ENCODE measurements at places on chromosomes 7 and 10.

- peak; percentile 1 for DNase-seq
Measured at GRCh38 chr7:53350241-53350640, 314.8 kb downstream of the POM121L12 start.

GRCh38 chr7:74505471-74506324, 52.0 kb downstream of the GTF2IRD1 start:
- DNase-seq: no peak

GRCh38 chr10:78579995-78580394, 488.8 kb upstream of the ZMIZ1 start:
- DNase-seq: no peak

GRCh38 chr7:2493205-2494164, 17.3 kb upstream of the GRIFIN start:
- no peak for DNase-seq

DNA sequence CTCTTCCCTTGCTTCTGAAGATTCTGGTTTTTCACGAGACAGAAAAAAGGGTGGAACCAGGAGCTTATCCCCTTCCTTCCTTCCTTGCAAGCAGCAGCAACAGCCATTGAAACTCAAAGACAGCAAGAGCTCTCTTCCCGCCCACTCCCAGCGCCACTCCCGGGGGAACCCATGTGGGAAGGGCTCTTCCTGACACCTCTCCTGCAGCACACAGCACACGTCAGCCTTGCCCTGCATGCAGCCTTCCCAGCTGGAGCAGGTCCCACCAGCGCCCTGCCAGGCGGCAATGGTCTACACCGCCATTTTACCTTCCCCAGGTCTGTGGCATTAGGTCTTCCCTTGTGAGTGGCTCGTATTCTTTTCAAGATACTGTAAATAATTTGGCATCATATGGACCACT, 161.8 kb downstream of the MGMT start:
- no peak for DNase-seq

DNA sequence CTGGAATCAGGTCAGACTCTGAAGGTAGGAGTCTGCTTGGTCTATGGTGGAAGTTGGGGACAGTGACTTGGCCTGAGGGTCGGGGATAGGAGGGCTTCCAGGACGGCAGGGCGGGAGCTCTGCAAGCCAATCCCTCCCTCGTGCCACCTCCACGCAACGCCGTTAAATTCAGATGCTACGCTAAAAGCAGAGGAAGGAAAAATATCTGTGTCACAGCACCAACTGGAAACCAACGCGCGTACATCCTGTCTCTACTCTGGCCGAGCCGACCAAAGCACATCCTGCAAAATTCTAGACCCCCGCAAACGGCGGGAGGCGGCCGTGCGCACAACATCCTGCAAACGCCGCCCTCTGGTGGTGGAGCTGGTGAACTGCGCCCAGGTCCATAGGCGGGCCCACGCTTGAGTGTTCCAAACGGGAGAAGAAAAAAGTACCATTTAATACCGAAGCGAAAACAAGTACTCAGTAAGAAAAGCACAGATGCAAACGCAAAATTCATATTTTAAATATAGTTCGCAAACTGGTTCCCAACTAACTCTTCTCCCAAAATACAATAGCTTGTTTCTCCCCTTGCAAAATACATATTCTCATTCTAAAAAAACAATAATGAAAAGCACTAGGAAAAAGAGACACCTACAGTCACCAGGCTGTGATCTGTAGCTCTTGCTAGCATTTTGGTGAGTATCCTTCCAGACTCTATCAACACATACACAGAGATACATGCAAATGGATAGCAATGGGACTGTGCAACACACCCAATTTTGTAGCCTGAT, 45.7 kb upstream of the HSPA12A start:
- DNase-seq: peak; percentile 64

DNA sequence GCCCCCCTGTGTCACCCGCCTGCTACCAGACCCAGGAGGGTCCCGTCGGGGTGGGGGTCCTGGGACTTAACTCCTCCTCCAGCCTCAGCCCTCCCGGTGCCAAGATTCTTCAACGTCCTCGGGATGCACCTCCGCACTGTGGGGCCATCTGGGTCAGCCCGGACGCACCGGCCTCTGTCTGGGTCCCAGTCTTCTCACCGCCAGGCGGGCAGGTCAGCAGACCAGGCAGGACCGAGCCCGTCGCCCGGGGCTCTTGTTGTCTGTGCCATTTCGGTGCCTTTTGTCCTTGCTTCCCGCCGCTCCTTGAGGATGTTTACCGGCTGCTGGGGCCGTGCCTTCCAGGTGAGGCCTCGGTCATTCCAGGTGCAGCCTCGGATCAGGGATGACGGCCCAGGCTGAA, 32.1 kb upstream of the PSMG3 start:
- no peak for DNase-seq

DNA sequence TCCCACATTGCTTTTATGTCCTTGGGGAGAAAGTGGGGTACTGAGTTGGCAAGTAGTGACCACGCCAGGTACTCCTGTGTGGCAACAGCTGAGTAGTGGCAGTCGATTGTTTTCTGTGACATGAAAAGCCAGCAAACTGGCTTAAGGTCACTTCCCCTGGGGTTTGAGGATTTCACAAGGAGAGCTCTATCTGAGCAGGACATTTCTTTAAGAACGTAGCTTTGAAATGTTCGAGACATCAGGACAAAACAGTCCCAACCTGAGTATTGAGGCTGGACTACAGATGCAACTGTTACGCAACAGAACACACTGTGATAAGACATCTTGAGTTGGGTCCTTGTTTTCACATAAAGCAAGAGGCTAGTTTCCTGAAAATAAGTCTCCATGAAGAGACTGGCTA, 146.7 kb upstream of the KLF14 start:
- no peak for DNase-seq

- DNase-seq: no peak
Measured at GRCh38 chr7:98668255-98668654, 51.2 kb downstream of the NPTX2 start.

DNA sequence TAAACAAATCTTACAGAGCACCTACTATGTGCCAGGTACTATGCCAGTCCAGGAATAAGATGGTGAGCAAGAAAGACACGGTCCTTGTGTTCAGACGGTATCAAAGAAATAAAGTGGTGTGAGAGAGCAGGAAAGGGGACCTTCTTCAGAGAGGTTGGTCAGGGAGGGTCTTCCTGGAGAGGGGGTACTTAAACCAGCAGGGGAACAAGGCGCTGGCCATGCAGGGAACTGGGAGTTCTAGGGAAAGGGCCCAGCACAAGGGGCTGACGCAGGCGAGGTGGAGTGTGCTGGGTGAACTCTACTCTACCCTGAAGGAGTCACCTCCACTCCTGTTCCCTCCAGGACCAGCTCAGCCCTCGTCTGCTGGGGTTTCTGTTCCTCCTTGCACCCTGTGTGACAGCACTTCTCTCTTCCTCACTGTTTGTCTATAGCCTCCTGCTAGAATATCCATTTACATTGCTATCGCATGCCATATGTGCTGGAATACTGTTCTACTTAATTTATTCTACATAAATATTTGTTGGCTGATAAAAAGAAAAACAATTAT, 73.5 kb downstream of the AOAH start:
- no peak for DNase-seq

DNA sequence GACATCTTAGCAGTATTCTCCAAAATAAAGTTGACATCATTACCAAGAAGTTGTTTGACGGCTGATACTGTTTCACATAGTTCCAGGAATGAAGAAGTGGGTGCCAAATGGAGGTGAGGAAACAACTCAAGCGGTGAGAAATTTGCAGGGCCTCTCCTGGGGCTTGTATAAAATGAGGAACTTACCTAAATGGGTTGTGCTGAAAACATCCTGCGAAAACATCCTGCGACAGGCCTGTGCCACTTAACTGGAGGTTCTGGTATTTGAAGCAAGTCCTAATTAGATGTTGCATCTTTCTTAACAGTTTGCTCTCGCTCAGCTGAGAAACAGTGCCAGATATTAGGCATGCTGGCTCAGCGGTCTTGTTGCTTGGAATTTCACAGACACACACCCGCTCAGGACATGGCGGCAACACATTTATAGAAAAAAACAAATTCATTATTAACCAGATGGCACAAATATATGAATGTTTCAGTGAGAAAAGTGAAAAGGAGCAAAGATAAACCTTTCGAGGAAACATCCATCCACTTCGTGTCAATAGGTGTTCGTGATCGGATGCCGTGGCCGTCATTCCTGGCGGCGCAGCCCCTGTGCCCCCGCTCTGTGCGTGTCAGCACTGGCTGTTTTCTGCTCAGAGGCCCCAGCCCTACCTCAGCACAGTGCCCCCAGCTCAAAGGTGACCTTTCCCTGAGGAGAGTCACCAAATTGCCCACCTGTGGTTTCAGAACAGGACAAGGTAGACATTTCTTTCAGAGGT, 48.1 kb downstream of the CDC123 start:
- DNase-seq: no peak

DNA sequence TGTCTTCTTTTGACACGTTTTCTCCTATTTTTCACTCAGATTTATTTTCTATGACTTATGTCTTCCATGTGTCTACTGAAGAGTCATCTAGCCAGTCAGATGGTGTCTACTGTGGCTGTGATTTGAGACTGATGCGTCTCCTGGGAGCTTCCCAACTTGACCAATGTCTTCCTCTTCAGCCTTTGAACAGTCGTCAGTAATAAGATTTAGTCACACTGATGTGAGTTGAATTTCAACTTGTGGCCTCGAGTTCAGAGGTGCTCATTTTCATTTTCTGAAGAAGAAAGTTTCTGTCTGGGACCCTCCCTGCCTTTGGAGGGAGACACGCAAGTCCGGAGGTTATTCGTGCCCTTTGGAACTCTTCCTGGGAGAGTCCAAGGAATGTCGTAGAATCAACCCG, 221.9 kb upstream of the INHBA start:
- no peak for DNase-seq

DNA sequence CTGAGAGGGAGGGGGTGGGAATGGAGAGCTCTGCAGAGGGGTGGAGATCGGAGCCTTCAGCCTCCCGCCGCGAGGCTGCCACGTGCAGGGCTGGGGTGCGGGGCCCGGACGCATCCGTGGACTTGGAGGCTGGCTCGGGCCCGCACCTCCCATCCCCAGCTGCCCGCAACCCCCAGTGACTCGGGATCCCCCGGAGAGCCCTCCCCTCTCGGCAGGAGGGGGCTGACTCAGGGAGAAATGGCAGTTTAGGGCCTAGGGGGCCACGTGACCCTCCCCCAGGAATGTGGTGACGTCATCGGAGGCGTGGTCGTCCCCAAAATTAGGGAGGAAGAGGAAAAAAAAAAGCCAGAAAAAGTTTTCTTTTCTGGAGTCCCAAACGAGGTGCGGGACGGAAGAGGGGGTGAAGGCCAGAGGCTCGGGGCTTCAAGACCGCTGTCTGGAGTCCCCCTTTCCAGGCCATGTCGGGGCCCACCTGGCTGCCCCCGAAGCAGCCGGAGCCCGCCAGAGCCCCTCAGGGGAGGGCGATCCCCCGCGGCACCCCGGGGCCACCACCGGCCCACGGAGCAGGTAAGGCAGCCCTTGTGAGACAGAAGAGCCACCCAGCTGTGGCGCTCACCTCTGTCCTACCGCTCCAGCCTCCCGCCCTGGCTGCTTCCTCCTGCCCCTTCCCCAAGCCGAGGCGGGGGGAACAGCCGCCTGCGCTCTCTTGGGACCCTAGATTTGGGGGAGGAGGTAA, at the start of gene TRIP6:
Gene TRIP6 (plus strand): TSS at position 348 of the 736 bp plus-strand sequence. CDS start 111 bp downstream, at position 459.
- peak; percentile 97 for DNase-seq

- DNase-seq: peak; percentile 60
Measured at GRCh38 chr7:1691601-1692514, 21.8 kb downstream of the ELFN1 start.

- DNase-seq: no peak
Measured at GRCh38 chr7:66757939-66758338, 17.4 kb downstream of the RABGEF1 start.

DNA sequence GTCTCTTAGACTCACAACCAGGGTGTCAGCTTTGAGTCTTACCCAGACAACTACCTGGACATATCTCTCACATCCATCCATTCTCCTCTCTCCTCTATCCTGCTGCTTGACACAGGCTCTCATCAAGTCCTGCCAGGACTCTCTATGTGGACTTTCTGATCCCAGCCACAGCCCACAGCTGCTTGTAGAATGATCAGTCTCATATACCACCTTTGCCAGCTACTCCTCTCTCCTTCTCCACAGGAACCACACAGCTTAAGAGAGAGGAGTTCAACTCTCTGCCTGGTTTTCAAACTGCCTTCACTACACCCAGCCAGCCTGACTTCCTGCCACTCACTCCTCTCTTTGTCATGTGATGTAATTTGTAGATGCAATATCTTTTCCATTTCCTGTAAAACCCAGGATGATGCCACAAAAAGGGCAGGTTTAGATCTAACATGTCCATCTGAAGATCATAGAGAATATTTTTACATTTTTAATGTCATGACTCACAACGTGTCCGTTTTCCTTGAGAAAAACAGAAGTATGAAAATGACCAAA, 154.0 kb downstream of the RAB11FIP2 start:
- DNase-seq: no peak

DNA sequence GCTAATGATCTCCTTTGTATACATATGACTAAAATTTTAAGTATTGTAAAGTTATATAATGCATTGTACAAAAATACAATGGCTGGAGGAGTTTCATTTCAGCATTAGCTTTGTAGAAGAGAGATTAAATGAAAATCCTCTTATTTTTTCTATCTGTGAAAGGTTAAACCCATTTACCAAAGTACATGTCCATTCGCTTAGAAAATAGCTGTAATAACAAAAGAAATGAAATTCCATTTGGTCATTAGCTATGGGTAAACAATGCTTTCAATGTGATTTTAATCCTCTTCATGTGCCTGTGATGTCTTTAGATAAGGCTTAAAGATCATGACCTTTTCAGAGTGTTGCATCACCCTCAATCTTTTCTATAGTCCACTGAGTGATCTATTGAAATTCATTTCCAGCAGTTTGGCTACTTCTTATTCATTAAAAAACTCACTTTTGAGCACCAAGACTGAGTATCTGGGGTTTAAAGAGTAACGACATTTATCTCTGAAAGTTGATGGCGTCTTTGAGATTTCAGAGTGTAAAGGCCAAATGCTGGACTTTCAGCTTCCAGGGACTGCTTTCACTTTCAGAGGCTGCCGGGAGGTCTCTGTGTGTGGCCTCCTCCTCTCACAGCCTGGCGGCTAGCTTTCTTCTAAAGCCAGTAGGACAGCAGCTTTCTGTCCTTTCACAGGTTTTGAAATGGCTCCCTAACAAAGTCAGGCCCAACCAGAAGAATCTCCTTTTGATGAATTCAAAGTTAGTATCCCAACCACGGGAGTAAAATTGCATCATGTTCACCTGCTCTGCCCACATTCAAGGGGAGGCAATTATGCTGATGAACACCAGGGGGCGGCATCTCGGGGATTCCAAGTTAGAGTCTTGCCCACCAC, 701.4 kb upstream of the COBL start:
- peak; percentile 24 for DNase-seq

GRCh38 chr7:147197006-147197405, 1080.4 kb downstream of the CNTNAP2 start:
- no peak for DNase-seq

All from RWPE1 (cell line).